Pancreas (tissue), 10 donors: ENCODE measurements at places on chromosomes 7 and 10.

GRCh38 chr10:116364868-116365267 is 40.6 kb downstream of the CCDC172 start:
- DNase-seq = no peak

GRCh38 chr10:83820033-83820432 is 319.3 kb upstream of the GHITM start:
- no peak for DNase-seq

DNA sequence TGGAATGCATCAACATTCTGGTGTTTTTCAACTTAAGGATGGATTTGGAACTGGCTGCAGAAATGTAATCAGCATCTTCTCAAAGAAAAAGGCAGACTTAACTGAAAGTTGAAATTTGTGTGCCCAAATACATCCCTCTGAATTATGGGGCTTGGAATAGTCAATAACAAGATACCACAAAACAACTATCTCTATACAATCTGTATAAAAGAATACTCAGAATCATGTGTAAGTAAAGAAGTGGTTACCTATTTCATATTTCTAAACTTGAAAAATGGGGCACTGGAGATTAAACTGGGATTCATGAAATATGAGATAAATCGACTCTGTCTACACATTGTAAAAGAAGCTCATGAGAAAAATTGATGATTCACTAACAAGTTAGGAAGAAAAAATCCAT is 6.2 kb upstream of the COL1A2 start:
- no peak for DNase-seq

GRCh38 chr7:140326116-140326928 is 72.0 kb downstream of the SLC37A3 start:
- peak; percentile 59 for DNase-seq

DNA sequence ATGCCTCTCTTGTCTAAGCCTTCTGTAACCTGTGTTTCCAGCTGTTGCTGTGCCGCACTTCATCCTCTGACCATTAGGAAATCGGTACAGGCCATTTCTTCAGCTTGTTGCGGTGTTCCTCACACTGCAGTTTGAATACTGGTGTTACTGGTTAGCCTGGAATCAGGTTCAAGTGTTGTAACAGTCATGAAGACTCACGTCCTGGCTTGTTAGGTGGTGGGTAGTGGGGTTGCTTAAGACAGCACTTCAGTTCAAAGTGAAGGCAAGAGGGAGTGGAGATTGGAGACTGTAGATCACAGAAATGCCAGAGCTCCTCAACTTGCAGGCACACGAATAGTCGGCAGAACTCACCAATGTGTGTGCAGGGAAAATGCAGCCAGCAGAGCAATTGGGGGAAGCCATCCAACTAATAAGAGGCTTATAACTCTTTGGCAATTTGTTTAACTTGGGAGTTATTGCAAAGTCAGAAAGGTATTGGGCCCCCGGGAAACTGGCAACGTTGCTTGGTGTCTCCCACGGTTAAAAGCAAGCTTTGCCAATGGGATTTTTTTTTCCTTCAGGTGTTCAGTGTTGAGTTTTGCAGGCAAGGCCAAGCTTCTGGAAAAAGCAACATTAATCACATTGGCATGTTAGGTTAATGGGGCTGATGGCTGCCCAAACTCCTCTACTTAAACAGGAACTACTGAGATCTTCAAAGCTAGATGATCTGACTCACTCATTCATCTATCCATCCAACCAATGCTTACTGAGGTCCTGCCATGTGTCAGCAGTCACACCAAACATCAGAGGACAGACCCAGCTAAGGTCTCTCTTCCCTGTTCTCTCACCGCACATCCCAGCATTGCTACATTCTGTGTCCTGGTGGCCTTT is 380.9 kb downstream of the GATA3 start:
- DNase-seq = no peak

GRCh38 chr10:61049386-61049785 is 105.4 kb upstream of the RHOBTB1 start:
- DNase-seq = peak; percentile 42

DNA sequence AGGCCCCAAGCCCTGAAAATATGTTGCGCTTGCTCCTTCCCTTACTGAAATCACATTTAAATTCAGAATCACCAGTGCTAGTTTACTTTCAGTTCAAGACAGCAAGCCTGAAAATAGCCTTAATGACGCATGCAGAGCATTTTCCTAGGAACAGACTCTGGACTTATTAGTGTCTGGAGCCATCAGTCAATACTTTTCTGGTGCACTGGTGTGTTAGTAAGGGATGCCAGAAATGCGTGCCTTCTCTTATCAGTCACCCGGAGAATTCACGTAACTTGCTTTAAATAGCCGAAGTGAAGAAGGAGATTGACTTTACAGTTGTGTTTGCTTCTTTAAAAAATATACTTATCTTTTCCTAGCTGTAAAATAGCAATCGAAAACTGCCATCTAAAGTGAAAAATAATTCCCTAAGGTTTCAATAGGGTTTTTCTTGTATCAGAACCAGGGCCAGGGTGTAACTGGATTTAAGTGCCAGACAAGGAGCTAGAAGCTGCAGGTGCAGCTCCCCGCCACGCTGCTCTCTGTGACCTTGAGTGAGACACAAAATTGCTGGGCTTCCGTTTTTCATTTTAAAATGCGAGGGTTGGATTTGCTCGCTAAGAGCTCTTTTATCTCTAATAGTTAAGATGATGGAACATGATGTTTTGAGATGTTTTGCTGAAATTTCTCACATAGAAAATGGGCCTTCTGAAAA is 177.8 kb downstream of the NSUN6 start:
- no peak for DNase-seq

DNA sequence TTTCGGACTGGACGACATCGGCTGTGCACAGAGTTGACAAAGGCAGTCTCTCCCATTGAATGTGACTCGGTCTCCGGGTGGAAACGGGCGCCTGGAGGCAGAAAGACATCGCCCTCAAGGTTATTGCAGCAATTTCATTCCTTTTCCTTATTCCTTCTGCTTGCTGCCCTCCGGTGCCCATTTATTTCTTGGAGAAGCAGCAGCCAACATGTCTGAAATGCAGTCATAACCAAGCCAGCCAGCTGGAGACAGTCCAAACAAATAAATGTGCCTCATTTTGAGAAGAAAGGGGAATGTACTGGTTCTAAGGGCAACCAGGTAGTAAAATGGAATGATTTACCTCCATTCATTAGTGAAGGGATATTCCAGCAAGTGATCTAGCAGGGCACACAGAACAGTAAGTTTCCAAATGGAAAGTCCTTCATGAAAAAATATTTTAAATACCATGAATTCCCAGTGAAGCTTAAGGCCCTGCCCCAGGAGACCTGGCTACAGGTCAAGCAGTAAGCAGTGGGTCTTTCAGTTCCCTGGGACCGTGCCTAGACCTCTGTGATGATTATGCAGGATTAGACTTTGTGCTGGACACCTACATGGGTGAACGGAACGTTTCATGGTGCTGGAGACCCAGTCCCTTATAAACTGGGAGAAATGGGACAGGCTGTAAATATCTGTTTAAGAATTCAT is 86.6 kb downstream of the ABLIM1 start:
- DNase-seq = no peak

DNA sequence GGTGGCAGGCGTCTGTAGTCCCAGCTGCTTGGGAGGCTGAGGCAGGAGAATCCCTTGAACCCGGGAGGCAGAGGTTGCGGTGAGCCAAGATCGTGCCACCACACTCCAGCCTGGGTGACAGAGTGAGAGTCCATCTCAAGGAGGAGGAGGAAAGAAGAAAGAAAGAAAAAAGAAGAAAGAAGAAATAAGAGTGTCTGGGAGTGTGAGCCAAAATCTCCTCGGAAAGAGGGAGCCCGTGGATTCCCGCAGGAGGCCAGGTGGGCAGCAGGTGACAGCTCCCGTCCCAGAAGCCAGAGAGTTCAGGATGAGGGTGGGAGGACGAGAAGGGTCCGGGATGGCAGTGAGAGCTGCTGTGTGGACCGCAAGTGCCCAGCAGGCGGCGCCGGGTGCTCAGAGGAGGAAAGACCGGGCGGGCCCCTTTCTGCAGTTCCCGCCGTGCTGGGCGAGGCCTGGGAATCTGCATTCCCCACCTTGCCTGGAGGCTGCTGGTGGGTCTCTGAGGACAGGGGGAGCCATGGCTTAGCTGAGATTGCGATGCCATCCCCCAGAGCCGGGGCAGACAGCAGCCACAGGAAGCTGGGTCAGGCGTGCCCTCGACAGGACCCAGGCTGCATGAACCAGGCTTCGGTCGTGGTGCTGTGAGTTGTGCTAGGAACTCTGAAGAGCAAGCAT is 17.1 kb upstream of the AMZ1 start:
- DNase-seq = peak; percentile 30

GRCh38 chr7:114070246-114070645 is 151.4 kb upstream of the PPP1R3A start:
- DNase-seq = no peak

DNA sequence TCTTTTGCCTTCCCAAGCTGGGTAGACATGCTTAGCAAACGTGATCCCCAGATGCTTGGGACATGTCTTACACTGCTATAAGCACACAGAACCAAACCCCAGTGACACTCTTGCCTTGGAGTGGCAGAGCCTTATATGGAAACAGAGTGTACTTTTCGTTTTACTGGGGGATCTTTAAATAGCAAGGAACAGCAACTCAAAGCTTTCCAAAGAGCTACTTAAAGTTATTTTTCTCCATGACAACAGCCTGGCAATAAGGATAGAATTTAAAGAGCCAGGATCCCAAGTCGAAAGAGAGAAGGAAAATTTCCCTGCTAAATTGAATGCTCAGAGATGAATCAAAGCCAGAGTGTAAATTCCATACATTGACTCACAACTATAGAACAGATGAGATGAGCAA is 67.8 kb downstream of the ZNF365 start:
- no peak for DNase-seq

DNA sequence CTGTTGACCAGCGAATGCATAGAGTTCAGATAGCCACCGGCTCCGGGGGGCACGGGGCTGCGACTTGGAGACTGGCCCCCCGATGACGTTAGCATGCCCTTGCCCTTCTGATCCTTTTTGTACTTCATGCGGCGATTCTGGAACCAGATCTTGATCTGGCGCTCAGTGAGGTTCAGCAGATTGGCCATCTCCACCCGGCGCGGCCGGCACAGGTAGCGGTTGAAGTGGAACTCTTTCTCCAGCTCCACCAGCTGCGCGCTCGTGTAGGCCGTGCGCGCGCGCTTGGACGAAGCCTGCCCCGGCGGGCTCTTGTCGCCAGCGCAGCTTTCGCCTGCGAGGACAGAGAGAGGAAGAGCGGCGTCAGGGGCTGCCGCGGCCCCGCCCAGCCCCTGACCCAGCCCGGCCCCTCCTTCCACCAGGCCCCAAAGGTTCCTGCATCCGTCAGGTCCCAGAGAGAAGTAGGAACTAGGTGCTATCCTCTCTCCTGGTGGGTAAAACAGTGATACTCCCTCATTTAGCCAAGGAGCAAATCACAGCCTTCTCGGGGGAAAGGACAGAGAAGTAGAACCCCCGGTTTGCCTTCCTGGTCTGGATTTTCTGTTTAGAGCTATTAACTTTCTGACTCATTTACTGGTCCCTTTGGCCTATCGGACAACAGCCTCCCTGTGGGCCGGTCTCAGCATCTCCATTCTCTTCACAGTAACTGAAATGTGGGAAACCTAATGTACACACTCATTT is 6.1 kb upstream of the HOXA2 start:
- DNase-seq = no peak
